NCI-H1417 (cell line): ENCODE measurements at places on chromosomes 16 and 17.

GRCh38 chr17:72642720-72643119 lies 449.8 kb downstream of the SLC39A11 start:
- DNase-seq: no peak

GRCh38 chr16:8355675-8356074 lies 234.6 kb downstream of the TMEM114 start:
- DNase-seq: peak; percentile 45

GRCh38 chr17:8801135-8801840 lies 2.1 kb upstream of the MFSD6L start:
- no peak for DNase-seq

- DNase-seq: no peak
Observed at GRCh38 chr17:33564146-33564545, 271.1 kb upstream of the ASIC2 start.

GRCh38 chr16:30677931-30678585 lies 19.8 kb downstream of the FBRS start:
- DNase-seq: no peak

DNA sequence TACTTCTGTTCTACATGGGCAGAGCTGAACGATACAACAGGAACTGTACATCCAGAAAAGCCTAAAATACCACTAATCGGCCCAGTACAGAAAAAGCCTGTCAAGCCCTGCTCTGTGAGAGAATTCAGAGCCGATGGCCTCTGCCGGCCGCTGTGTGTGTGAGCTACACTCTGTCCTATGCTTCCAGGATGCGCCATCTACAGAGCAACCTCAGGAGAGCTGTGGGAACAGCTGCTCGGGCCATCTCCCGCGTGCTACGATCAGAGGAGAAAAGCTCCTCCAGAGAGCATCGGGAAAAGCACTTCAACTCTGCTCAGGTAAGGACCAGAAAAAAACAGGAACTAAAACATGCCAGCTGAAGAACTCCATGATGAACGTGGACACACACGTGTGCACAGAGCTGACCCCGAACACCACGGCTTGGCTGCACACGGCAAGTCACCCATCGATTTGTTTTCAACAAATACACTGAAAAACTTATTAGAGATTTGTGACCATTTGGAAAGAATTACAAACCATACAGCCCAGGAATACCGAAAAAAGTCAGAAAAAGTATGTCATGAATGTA lies 115.9 kb downstream of the ANKRD11 start:
- peak; percentile 68 for DNase-seq

DNA sequence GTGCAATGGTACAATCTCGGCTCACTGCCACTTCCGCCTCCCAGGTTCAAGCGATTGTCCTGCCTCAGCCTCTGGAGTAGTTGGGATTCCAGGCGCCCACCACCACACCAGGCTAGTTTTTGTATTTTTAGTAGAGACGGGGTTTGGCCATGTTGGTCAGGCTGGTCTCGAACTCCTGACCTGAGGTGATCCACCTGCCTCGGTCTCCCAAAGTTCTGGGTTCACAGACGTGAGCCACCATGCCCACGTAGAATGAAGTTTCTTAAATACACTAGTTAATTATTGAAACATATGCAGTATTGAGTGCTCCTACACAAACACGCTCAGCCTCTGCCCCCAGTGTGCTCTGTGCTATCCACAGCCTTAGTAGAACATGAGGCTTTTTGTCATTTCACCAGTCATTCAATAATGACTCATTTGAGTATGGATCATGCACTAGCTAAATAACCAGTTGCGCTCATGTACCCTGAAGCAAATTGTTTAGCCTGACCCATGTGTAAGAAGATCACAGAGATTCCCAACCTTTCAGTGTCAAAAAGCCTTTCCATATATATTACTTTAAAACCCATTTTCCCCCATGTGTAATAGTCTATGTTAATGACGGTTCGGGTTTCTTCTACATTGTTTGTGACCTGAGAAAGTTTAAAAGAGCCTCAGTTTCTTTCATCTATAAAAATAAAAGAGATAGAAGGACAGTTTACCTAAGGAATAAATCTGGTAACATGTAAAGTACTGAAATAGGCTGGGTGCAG lies 49.7 kb downstream of the TUBD1 start:
- DNase-seq: no peak

GRCh38 chr16:48556913-48557351 lies 53.0 kb downstream of the N4BP1 start:
- DNase-seq: no peak

DNA sequence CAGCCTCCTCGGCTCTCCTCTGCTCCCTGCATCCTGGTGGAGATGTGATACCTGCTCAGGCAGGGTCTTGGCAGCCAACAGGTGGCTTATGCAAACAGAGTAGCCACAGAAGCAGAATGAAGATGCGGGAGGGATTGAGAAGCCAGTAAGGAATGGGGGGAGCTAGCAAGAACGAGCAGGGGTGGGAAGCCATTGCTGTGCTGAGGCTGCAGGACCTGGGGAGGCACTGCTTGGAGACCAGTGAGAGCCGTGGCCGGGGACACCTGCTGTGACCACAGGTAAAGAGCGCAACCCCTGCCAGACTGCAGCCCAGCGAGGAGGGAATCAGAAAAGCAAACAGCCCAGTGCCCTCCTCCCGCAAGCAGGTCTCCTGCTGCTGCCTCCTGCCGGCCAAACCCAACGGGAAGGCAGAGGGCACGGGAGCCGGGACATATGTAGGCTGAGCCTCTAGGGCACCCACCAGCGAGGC lies 14.7 kb downstream of the AIPL1 start:
- peak; percentile 78 for DNase-seq

DNA sequence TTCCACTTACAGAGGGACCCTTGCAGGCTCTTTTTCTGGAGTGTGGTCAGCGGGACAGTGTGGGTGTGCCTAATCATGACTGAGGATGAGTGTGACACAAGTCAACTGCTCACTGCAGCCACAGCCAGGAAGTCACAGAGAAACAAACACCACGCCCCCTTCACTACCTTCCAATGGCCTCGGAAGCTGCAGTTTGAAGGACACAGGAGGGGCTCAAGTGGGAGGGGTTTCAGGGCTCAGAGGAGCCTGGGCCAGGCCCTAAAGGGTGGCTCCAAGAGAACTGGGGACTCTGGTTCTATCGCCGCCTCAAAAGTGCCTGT lies 116.2 kb upstream of the SDK2 start:
- DNase-seq: peak; percentile 98

DNA sequence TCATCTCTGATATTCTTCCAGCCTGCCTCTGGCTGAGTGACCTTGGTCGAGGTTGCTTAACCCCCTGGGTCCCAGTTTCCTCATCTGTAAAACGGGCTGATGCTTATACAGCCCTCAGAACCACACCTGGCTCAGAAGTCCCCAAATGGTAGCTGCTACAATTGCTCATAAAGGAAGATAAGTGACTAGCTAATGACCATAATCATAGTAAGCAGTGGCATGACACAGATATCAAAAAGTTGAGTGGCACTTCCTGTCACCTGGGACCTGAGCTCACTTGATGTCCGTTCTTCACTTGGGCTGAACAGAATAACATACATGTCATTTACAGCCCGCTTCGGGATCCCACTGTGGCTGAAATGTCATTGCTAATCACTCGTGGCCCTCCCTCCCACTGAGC lies 1.8 kb downstream of the MGRN1 start:
- no peak for DNase-seq

DNA sequence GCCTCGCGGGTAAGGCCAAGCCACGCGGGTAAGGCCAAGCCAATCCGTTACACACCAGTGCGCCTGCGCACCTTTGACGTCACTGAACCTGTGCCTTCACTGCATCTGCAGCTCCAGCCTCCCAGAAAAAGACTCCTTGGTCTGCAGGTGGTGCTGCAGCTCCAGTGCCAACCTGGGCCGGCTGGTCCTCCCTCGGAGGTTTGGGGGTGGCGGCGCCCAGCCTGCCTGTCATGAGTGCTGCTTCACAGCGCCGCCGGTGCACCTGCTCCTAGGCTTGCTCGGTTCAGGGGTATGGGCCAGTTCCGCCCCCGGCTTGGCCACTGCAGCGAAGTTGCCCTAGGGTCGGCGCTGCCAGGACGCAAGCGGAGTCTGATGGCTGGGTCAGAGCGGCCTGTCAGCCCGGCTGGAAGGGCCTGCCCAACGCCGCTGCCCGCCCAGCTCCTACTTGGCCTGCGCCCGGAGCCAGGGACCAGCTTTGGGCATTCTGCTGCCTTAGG lies 146.6 kb downstream of the USP22 start:
- DNase-seq: peak; percentile 91

GRCh38 chr16:58435779-58436178 lies 43.5 kb downstream of the GINS3 start:
- DNase-seq: no peak

DNA sequence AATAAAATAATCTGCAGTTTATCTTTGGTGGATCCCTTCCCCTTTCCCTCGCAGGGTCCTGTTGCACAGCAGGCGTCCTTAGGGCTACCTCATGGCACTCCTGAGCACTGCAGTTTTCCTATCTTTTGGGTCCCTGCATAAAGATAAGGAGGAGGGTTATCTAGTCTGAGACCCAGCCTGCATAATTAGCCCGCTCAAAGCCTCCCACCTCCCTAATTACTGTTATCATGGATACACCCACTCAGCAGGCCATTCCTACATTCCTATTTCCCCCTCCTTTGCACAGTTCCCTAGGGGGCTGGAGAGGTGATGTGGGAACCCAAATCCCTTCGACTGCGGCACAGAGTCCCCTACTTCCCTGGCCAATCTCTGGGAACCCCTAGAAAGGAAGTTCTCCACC lies 5.1 kb upstream of the CLUH start:
- no peak for DNase-seq

DNA sequence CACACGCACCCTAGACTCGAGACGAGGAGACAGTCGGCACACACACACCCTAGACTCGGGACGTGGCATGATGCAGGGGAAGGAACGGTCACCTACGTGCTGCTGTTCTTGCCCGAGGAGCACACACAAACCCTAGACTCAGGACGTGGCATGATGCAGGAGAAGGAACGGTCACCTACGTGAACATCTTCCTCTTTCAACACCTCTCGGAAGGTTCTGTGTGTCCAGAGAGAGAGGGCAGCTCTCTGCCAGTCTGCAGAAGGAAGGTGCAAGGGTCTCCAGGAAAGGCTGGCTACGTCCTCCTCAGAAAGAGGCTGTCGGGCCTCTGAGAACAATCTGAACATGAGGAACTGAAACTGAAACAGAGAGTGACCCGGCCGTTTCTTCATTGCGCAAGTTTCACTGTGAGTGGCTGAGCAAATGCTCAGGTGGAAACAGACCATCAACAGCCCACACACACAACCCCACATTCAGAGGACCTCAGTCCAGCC lies 43.4 kb downstream of the ZNF276 start:
- DNase-seq: no peak

DNA sequence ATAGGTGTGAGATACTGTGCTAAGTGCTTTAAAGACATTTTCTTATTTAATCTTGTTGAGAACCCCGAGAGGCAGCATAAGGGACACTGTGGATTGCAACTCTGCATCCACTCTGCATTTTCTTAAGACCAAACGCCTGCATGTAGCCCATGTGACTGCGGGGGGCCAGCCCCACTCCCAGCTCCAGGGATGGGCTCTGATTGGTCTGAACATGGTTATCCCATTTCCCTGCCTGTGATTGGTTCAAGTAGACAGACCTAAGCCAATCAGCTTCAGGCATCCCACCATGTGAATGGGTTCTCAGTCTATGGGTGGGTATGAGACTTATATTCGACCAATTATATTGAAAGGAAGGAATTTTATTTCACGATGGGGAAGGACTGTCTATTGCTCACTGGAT lies 33.2 kb upstream of the USP7 start:
- no peak for DNase-seq

DNA sequence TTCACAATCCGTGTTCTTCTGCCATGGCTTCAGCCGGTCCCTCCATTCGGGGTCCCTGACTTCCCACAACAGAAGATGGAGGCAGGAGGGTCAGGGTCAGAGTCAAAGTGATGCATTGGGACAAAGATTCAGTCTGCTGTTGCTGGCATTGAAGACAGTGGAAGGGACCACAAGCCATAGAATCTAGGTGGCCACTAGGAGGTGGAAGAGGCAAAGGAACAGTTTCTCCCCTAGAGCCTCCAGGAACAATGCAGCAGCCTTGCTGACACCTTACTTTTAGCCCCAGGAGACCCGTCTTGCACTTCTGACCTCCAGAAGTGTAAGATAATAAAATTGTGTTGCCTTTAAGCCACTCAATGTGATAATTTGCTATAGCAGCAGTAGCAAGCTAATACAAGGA lies 55.9 kb downstream of the MFSD11 start:
- DNase-seq: peak; percentile 71

DNA sequence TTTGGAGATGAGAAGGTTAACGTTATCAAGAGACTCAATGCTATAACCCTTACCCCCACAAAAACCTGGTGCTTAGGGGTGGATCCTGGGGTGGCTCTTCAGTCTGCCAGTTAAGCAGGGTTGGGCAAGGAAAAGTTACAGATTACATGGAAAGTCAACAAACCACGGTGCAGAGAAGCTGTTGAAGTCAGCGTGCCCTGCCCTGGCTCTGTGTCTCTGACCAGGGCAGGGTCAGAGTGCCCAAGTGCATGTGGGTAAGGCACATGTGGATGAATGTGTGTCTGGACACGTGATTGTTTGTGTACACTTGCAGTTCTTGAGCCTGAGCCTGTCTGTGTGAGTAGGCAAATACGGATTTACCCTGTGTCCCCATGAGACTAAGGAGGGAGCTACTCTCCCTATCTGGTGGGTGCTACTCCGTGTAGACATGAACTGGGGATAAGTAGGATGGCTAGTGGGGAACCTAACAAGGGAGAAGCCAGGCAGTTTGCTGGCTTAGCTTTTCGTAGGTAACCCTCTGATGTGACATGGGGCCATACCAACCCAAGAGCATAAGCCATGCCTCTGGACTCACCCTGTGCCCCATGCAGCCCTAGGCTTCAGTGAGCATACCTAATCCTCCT lies 5.5 kb downstream of the IGFBP4 start:
- DNase-seq: no peak

DNA sequence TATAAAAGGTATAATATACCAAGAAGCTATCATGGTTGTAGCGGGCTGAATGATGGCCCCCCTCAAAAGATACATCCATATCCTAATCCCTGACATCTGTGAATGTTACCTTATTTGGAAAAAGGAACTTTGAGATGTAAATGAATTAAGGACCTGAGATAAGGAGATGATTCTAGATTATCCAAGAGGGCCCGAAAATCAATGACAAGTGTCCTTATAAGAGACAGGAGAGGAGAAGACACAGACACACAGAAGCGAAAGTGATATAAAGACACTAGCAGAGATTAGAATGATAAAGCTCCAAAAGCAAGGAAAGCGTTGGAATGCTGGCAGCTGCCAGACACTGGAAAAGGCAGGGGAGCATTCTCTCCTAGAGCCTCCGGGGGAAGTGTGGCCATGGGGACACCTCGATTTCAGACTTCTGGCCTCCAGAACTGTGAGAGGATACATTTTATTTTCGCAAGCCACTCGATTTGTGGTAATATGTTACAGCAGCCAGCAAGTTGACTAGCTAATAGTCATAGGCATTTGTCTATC lies 12.5 kb upstream of the GP1BA start:
- no peak for DNase-seq

- peak; percentile 80 for DNase-seq
Observed at GRCh38 chr17:48522031-48522653, 8.7 kb downstream of the HOXB1 start.

DNA sequence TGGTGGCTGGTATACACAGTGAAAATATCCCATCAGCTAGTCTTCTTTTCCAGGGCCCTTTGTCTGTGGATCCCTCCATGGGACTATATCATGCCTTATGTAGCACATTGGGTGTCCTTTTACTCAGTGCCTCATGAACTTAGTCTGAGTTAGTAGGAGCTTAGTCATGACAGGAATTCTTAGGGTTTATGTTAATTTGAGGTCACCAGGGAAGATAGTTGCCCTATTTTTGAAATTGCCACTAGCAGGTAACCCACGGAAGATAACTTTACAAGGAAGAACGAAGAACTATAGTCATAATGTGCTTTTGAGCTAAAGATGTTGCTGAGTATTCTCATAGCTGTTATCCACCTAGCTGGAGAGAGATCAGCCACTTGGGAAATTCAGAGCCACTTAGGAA lies 14.8 kb upstream of the PLK1 start:
- DNase-seq: no peak
